Gastroesophageal sphincter (tissue), 4 donors: ENCODE measurements at places on chromosomes 11 and 22.

DNA sequence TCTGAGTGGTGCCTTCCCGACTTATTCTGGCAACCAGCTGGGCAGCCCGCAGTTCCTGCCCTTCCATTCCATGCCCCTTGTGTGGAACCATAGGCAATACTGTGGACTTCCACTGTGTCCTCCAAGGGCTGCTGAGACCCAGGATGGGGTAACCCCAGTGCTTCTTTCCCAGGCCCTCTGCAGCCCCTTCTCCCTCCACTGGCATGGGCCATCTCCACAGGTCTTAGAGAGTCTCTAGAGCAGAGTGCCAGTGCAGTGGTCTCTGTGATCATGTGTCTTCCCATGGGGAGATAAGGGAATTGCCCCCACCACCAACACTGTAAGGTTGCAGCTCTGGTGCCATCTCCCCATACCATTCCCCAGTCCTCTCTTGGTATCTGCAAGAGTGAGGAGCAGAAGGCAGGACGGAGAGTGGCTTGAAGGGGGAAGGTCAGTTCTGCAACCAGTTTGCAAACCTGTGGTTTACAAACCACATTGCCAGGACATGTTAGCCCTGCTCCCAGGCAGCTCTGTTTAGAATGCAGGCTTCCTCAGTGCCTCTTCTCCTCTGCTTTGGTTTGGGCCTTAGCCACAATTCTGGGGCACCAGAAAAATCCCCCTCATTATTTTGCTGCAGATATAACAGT is 20.9 kb upstream of the DRD2 start:
- no peak for ATAC-seq
- H3K4me1 ChIP-seq = no peaks in the 10 kb centered on the region
- peaks cover 32% of the 10 kb centered on the region for H3K27me3 ChIP-seq
- no peaks in the 10 kb centered on the region for H3K36me3 ChIP-seq
- no peak overlapping the region for H3K4me3 ChIP-seq

DNA sequence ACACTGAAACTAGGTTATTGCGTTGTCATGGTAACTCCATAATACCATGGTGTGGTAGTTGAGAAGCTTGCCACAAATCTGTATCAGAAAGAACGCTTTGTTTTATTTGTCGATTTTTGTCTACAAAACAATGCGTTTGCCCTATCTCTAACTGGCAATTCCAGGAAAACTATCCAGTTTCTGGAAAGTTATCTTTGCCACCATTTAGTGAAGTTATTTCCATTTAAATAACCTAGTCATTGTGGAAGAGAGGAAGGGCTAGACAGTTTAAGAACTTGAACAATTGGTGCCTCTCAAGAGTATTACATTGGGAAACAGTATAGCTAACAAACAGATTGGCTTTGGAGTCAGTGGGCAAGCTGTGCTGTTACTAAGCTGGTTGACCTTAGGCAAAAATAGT is 7.9 kb downstream of the HSD17B12 start:
- H3K27ac ChIP-seq = no peak overlapping the region
- H3K4me1 ChIP-seq = peaks cover 3% of the 10 kb centered on the region
- H3K4me3 ChIP-seq = no peak overlapping the region
- no peaks in the 10 kb centered on the region for H3K36me3 ChIP-seq
- ATAC-seq = no peak

GRCh38 chr11:46951864-46952263 is 15.3 kb downstream of the CSTPP1 start:
- ATAC-seq = no peak
- no peaks in the 10 kb centered on the region for H3K27me3 ChIP-seq
- H3K4me1 ChIP-seq = peaks cover 18% of the 10 kb centered on the region

- no peak overlapping the region for H3K27ac ChIP-seq
- ATAC-seq = no peak
- H3K36me3 ChIP-seq = no peaks in the 10 kb centered on the region
These were observed 69.5 kb downstream of the C11orf91 start for GRCh38 chr11:33630936-33631748.

DNA sequence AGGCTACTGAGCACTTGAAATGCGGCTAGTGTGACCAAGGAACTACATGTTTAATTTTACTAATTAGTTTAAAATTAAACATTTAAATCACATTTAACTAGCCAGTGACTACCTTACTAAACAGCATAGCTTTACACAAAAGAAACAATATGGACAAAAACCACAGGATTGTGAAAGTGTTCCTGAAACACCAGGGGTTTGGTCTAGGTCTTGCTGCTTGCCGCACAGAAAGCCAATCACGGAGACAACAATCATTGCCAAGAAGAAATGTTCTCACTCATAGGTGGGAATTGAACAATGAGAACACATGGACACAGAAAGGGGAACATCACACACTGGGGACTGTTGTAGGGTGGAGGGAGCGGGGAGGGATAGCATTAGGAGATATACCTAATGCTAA is 309.5 kb downstream of the C11orf87 start:
- no peak for ATAC-seq
- no peaks in the 10 kb centered on the region for H3K27me3 ChIP-seq
- peaks cover 14% of the 10 kb centered on the region for H3K4me1 ChIP-seq
- H3K4me3 ChIP-seq = no peak overlapping the region

- H3K36me3 ChIP-seq = peaks cover 52% of the 10 kb centered on the region
- peak; percentile 78 for ATAC-seq
- no peaks in the 10 kb centered on the region for H3K27me3 ChIP-seq
- H3K4me1 ChIP-seq = peaks cover 7% of the 10 kb centered on the region
- H3K27ac ChIP-seq = peak overlapping the region; percentile 85
These were observed 31.1 kb upstream of the LYVE1 start for GRCh38 chr11:10599388-10600175.

DNA sequence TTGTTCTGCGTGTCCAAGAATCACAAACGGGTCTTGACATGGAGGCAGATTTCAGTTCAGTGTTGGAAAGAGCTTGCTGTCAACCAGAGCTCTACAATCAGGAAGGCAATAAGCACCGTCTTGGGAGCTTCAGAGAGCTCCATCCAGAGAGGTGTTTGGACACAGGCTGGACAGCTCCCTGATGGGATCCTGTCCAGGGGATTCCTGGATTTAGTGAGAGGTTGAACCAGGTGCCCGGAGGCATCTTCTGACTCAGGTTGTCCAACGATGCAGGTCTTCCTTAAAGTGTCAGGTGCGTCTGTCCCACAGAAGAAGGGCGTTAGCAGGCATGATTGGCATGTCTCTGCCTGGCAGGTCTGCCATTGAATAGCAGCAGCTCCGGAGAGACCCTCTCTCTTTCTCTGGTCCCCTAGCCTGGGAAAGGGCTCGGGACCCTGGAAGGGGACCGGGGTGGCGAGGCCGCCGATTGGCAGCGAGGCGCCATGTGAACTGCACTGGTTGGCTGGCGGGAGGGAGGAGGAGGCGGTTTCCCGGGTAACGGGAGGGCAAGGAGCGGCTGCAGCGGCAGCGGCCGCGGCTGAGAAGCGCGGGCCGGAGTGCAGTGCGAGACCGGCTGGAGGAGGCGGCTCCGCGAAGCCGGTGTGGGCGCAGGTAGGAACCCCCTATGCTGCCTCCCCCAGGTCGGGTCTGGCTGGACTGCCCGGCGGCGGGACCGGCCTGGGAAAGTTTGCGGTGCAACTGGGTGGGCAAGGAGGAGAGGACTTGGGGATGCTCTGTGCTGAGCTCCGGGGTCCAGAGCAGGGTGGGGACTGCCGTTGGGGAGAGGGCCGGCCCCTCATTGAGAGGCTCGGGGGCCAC is 104.1 kb upstream of the E2F8 start:
- ATAC-seq = peak; percentile 36
- H3K4me3 ChIP-seq = no peak overlapping the region
- no peak overlapping the region for H3K27ac ChIP-seq

GRCh38 chr22:19836512-19836911 is 18.2 kb downstream of the GNB1L start:
- H3K27ac ChIP-seq = no peak overlapping the region
- H3K4me3 ChIP-seq = no peak overlapping the region
- no peaks in the 10 kb centered on the region for H3K27me3 ChIP-seq
- no peaks in the 10 kb centered on the region for H3K4me1 ChIP-seq

DNA sequence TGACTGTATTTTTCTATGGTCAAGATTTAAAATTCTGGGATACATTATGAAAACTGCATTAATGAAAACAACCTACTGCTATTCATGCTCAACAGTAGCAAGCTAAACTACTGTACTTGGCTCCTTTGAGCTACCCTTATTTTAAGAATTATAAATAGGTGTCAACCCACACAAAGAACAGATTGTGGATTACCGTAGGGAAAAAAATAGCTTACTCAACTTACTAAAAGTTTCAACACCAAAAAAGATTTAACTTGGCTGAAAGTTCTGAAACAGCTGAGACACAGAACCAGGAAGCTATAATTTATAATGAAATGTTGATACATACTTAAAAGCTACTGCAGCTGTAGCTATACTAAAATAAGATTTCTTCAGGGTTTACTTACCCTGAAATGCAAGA is 10.1 kb downstream of the LIN7C start:
- no peak overlapping the region for H3K4me3 ChIP-seq
- peaks cover 6% of the 10 kb centered on the region for H3K36me3 ChIP-seq
- H3K27ac ChIP-seq = no peak overlapping the region
- no peaks in the 10 kb centered on the region for H3K27me3 ChIP-seq

GRCh38 chr11:47020793-47021526 is 84.4 kb downstream of the CSTPP1 start:
- H3K27me3 ChIP-seq = no peaks in the 10 kb centered on the region
- no peaks in the 10 kb centered on the region for H3K4me1 ChIP-seq
- no peak for ATAC-seq

- no peak overlapping the region for H3K27ac ChIP-seq
- H3K4me3 ChIP-seq = no peak overlapping the region
- H3K36me3 ChIP-seq = peaks cover 95% of the 10 kb centered on the region
- no peaks in the 10 kb centered on the region for H3K27me3 ChIP-seq
- no peak for ATAC-seq
These were observed 37.0 kb downstream of the CDPF1 start for GRCh38 chr22:46213052-46213451.

- H3K4me1 ChIP-seq = no peaks in the 10 kb centered on the region
- no peaks in the 10 kb centered on the region for H3K27me3 ChIP-seq
- no peak for ATAC-seq
These were observed 7.1 kb upstream of the APOBEC3H start for GRCh38 chr22:39089928-39090327.
